CD4-positive, alpha-beta T cell treated with Interleukin-6 for 4 hours (primary cell): ENCODE measurements at places on chromosomes 13 and 19.

DNA sequence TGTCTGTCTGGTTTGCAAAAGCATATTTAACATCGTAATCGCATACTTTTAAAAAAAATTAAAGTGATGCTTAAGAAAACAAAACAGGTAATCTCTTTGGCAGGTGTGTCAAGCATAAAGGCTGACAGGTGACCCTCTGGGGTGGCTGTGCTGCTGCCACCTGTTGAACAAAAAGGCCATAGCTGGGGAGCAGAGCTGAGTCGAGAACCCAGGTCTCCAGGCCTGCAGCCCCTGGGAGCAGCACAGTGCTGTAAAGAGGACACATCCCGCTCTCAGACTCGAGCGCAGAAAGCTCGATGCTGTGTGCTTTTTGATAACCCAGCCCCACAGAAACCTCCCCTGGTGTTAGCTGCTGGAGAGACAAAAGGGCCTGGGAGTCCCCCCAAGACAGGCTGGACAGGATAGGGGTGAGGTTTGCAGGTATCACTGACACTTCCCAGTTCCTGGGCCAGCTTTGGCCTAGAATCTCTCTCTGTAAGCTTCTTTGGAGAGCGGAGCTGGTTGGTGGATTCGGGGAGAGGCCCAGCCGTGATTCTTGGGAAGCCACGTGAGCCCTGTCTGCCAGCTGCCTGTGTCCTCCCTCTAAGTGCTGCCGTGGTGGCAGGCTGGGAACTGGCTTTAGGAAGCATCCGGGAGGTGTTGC is 66.9 kb downstream of the C13orf42 start:
- no peak for DNase-seq

DNA sequence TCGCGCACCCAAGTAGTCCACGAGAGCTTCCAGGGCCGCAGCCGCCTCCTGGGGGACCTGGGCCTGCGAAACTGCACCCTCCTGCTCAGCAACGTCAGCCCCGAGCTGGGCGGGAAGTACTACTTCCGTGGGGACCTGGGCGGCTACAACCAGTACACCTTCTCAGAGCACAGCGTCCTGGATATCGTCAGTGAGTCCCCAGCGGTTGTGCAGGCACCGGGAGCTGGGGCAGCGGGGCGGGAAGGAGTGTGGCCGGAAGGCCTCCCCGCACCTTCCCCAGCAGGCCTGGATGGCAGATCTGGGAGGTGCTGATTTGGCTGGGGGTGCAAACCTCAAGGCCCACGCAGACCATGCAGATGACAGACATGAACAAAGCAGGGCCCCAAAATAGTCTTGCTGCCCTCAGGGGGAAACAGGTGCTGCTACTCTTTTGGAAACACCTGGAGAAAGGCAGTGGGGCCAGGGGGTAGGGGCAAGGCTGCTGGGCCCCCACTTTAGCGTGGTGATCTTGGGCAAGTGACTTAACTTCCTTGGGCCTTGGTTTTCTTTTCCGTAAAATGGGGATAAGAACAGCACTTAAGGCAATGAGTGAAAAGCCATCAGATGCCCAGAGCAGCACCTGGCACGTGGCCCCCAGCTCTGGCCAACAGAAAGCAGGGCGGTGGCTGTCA is 4.0 kb downstream of the MAG start:
- DNase-seq = peak; percentile 58

DNA sequence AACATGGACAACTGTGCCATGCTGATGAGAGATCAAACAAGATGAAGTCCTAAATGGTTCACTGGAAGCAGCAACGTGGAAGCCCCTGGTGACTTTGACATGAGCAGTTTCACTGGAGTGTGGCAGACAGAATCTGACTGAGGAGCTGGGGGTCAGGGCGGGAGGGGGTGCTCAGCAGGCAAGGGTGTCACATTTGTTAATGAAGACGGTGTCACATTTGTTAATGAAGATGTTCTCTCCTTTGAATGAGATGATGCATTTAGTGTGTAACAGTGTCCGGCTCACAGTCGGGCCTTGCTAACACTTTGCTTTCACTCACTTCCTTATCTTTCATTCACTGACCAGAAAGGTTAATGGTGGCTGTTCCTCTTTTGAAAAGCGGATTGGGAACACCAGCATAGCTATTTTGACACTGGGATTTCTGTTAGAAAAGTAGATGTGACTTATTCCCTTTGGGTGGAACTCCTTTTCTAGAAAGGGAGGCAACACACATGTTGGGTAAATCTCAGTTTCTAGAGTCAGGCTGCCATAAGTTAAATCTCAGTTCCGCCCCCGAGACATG is 693.7 kb downstream of the UQCRFS1 start:
- DNase-seq = no peak

DNA sequence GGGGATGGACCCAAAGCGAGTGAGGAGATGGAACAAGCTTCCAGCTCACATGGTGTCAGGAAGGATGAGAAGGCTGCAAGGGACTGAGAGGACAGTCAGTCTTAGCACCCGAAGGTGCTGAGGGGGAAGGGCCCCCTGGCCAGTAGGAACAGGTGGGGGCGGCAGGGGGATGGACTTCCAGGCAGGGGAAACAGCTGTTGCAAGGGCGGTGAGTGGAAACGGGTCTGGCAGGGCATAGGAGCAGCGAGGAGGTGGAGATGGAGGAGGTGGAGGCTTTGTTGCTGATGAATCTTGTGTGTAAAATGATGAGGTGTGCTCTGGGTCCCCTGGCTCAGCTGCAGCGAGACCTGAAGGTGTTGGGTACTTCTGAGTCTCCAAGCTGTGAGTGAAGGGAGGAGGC is 1.2 kb downstream of the MAP1S start:
- DNase-seq = no peak

DNA sequence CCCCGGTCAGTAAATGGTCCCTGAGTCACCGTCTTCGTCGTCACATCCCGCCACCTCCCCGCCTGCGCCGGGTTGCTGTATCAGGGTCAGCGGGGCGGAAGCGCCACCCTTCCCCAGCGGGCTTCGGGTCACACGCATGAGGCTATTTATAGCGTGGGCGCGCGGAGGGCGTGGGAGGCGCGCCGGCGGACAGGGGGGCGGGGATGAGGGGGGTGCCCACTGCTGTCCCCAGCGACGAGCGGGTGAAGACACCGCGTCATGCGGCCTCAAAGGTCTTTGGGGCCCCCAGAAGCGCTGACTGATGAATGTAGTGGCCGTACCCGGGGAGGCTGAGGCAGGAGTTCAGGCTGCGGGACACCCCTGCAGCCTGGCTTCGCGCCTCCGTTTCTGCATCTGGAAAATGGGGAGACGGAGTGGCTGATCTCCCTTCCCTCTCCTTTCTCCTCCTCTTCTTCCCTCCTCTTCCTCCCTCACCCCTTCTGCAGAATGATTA is 7.9 kb downstream of the UNC13A start:
- peak; percentile 26 for DNase-seq

DNA sequence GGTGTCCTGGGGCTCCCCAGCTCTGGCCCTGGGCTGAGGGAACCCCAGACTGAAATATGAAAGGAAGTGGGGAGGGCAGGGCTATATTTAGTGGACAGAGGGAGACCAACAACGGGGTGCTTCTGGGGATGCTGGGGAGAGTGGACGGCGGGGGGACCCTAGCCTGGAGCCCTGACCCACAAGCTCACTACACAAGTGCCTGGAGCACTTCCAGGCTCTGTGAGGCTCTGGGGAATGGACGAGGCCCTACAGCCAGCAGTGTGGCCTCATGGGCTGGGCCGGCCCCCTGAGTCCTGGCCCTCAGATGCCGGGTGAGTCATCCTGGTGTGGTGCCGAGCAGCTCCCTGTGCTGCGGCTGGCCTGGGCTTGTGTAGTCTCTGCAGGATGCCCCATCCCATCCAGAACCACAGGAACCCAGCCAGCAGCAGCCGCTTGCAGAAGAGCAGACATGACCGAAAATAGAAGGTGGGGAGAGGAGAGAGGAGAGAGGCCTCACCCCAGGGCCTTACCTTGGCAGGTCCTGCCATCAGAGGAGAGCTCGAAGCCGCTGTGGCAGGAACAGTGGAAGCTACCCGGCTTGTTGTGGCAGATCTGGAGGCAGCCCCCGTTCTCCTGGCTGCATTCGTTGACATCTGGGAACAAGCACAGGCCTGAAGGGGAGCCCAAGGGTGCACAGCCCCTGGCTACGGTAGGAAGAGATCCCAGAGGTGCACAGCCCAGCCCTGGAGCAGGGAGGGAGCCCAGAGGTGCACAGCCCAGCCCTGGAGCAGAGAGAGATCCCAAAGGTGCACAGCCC is 26.1 kb downstream of the GAS6 start:
- no peak for DNase-seq

DNA sequence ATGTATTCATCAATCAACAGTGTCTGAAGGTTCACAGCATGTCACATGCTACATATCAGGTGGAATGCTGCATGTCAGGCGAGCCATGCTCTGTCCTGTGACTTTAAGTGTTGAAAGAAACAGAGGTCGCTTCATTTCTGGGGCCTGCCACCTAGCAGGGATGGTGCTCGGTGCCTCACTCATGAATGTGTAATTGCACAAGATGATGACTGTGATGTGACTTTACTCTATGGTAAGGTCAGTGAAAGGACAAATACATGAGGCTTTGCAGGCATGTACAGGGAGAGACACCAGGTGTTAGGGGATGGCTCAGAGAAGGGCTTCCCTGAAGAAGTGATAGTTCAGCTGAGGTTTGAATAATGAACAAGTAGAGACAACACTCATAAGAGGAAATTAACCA is 66.7 kb downstream of the FRY start:
- DNase-seq = no peak

GRCh38 chr19:5557691-5558090 is 10.1 kb downstream of the TINCR start:
- no peak for DNase-seq

GRCh38 chr13:31773538-31773937 is 34.2 kb downstream of the RXFP2 start:
- no peak for DNase-seq

DNA sequence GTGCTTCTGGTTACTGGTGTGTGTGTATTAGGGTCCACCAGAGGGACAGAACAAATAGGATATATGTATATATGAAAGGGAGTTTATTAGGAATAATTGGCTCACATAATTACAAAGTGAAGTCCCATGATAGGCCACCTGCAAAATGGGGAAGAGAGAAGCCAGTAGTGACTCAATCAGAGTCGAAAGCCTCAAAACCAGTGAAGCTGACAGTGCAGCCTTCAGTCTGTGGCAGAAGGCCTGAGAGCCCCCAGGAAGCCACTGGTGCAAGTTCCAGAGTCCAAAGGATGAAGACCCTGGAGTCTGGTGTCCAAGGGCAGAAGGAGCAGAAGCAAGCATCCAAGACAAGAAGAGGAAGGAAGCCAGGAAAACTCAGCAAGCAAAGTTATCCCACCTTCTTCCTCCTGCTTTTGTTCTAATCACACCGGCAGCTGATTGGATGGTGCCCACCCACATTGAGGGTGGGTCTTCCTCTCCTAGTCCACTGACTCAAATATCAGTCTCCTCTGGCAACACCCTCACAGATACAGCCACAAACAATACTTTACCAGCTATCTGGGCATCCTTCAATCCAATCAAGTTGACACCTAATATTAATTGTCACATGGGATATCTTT is 21.7 kb upstream of the SCEL start:
- no peak for DNase-seq

DNA sequence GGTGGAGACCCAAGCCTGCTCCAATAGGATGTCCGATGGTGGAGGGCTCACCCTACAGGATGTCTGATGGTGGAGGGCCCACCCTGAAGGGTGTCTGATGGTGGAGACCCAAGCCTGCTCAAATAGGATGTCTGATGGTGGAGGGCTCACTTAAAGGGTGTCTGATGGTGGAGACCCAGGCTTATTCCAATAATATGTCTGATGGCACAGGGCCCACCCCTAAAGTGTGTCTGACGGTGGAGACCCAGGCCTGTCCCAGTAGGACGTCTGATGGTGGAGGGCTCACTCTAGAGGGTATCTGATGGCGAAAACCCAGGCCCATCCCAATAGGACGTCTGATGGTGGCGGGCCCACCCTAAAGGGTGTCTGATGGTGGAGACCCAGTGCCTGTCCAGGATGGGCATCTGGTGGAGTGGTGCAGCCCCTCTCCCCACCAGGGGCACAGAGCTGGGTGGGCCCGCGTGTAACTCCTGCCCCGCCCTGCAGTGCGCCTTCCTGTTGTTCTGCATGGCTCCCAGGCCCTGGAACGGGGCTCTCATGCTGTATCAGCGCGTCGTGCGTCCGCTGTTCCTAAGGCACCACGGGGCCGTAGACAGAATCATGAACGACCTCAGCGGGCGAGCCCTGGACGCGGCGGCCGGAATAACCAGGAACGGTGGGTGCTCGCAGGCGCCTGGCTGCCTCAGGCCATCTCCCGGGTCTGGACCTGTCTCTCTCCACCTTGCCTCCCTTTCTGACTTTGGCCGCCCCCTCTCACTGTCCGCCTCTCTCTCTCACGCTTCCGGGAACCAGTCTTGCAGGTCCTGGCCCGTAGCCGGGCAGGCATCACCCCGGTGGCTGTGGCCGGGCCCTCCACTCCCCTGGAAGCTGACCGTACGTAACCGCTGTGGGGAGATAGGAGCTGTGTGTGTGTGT is 5.1 kb downstream of the REEP6 start:
- no peak for DNase-seq

- DNase-seq = no peak
Observed at GRCh38 chr19:19487077-19487949, 28.0 kb downstream of the TSSK6 start.

GRCh38 chr19:48480558-48481500 is 11.7 kb downstream of the CYTH2 start:
- DNase-seq = peak; percentile 75

- DNase-seq = no peak
Observed at GRCh38 chr13:22152751-22153150, 481.9 kb downstream of the FGF9 start.

DNA sequence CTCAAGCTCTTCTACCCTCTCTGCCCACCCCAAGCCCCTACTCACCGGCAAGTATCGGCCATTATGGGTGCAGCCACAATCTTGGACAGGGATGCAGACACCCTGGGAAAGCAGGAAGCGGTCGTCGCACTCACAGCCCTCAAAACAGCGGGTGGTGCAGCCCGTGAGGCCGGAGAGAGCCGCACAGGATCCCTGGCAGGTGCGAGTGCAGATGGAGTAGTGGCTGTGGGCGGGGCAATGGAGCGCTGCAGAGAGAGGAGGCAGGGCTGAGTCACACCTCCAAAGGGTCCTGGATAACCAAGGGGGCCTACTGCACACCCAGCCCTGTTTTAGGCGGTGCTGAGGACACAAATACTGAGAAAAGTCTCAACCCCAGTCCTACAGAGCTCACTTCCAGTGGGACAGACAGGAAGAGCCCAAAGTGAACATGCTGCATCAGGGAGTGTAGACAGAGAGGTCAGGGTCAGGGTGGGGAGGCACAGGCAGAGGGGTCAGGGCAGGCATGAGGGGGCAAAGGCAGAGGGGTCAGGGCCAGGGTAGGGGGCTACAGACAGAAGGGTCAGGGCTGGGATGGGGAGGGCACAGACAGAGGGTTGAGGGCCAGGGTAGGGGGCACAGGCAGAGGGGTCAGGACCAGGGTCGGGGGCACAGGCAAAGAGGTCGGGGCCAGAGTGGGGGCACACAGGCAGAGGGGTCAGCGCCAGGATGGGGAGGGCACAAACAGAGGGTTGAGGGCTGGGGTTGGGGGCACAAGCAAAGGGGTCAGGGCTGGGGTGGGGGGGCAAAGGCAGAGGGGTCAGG is 24.2 kb upstream of the FBL start:
- no peak for DNase-seq

- no peak for DNase-seq
Observed at GRCh38 chr13:97758317-97758716, 195.2 kb upstream of the IPO5 start.
